Amygdala (tissue), 56 donors: ENCODE measurements at places on chromosomes 12 and 14.

- DNase-seq, result no peak
Observed at GRCh38 chr12:62078020-62078419, 182.2 kb upstream of the USP15 start.

DNA sequence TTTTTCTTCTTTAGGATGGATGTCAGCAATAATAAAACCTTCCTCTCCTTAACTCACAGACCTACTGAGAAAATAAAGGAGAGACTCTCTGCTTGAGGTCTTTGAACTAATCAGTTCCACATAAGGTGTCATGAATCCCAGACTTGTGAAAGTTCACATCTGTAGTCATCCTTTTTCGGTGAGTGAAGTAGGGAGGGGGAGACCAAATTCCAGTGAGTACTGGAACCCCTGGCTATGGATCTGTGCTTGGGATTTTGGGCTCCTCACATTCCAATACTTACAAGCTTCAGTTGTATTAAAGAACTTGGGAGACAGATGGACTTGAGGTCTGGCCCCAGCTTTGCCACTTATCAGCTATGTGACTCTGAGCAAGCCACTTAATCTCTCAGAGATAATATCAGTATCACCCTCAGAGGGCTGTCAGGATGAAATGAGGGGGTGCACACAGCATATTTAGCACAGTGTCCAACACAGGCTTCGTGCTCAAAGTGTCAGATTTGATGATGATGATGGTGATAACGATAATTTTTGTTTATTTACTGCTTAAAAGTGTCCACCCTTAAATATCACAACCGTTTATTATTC lies 34.8 kb upstream of the APPL2 start:
- DNase-seq, result no peak

DNA sequence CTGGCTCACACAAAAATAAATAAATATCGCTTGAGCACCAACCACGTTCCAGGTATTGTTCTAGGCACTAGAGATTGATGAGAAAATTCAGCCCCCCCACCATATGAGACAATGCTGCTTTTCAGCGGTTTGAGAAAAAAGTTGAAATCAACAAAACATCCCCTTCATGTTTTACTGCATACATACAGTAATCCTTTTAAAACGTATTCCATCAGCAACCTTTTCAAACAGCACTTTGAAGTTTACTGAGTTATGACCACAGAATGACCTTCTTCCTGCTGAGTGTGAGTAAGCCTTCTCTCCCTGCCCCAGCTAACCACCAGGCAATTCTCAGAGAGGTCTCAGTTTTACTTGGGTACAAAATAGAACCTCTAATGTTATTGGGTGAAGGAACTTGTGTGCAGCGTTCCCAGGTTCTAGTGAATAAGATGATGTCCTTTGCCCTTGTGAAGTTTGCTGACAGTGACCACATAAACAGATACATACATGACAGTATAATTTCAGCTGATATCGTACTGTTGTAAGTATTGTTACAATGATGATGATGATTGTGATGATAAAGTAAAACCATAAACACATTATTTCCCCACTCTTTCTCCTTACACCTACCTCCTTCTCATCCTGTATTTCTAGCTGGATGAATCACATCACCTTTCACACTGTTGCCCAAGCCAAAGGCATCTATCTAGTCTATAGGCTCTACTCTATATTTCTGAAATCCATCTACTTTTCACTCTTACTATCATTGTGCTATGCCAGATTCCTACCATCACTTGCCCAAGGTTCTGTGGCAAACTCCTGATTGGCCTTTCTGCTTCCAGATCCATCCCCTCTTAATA lies 124.4 kb upstream of the KRR1 start:
- DNase-seq, result no peak

- no peak for DNase-seq
Observed at GRCh38 chr12:6295094-6295811, 15.2 kb upstream of the PLEKHG6 start.

DNA sequence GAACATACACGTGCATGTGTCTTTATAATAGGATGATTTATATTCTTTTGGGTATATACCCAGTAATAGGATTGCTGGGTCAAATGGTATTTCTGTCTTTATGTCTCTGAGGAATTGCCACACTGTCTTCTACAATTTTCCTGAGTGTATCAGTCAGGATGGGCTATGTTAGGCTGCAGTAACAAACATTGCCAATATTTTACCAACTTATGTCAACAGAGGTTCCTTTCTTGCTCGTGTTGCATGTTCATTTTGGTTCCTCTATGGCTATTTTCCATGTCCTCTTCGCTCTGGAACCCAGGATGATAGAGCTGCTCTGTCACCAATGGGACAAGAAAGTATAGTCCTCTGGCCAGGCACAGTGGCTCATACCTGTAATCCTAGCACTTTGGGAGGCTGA lies 86.7 kb downstream of the ZNF664 start:
- DNase-seq, result no peak

- DNase-seq, result no peak
Observed at GRCh38 chr14:102633906-102634595, 41.6 kb downstream of the RCOR1 start.

GRCh38 chr12:41034686-41035085 lies 153.4 kb upstream of the PDZRN4 start:
- DNase-seq, result no peak

DNA sequence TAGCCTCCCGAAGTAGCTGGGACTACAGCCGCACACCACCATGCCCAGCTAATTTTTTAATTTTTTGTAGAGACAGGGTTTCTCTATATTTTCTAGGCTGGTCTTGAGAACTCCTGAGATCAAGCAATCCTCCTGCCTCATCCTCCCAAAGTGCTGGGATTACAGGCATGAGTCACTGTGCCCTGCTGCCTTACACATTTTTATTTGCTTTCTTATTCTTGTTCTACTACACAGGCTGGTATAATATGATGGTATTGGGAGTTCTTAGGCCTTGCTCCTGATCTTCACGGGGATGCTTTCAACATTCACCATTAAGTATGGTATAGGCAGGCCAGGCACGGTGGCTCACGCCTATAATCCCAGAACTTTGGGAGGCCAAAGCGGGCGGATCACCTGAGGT lies 21.2 kb downstream of the DGLUCY start:
- no peak for DNase-seq

- no peak for DNase-seq
Observed at GRCh38 chr12:15368812-15369211, 46.5 kb downstream of the PTPRO start.

- no peak for DNase-seq
Observed at GRCh38 chr12:79635676-79636075, 55.1 kb downstream of the PAWR start.
